ENCODE measurements at places on chromosomes 16 and 17. TPM values are rescaled to one million over a fixed set of nuclear protein-coding genes. Genes with fewer than 3 reads are reported as not detected.

The PYY gene
- not detected for total RNA-seq

The TP53TG3B gene
- not detected for total RNA-seq

The CCL18 gene
- total RNA-seq = not detected

The CACNG5 gene
- not detected for total RNA-seq

The TNFSF13 gene
- total RNA-seq = 1.4 TPM

The SSTR5 gene
- not detected for total RNA-seq

The PABPN1L gene
- not detected for total RNA-seq

The TBC1D3I gene
- 0.07 TPM for total RNA-seq

The CD19 gene
- total RNA-seq = not detected

The CCR7 gene
- 0.26 TPM for total RNA-seq

The SEPTIN12 gene
- not detected for total RNA-seq

The SLC16A6 gene
- 0.17 TPM for total RNA-seq

The CD300E gene
- not detected for total RNA-seq

The CSH1 gene
- not detected for total RNA-seq

The PRR29 gene
- 0.20 TPM for total RNA-seq

The KRTAP1-4 gene
- not detected for total RNA-seq

The NKD1 gene
- total RNA-seq = 0.17 TPM

The FBXL16 gene
- total RNA-seq = 0.13 TPM

The CRYBA1 gene
- total RNA-seq = not detected

The ALOX15B gene
- 0.07 TPM for total RNA-seq

The PRSS27 gene
- total RNA-seq = 0.69 TPM

The CIBAR2 gene
- not detected for total RNA-seq

The NECAB2 gene
- 0.30 TPM for total RNA-seq

The ASGR2 gene
- not detected for total RNA-seq

The KRT31 gene
- total RNA-seq = not detected

The CTF1 gene
- 4.0 TPM for total RNA-seq

The SDR42E2 gene
- total RNA-seq = not detected

The TNFRSF13B gene
- total RNA-seq = not detected

The GJC1 gene
- total RNA-seq = 40.1 TPM

The WSCD1 gene
- 0.85 TPM for total RNA-seq

The CMTM1 gene
- 2.2 TPM for total RNA-seq

The SLC6A4 gene
- total RNA-seq = 4.0 TPM

The TLCD3B gene
- total RNA-seq = 0.10 TPM

The USP31 gene
- total RNA-seq = 6.6 TPM

The CARD14 gene
- total RNA-seq = not detected

The SEC14L5 gene
- total RNA-seq = 0.30 TPM

The FBXW10 gene
- total RNA-seq = not detected

The SLC16A3 gene
- total RNA-seq = 445 TPM

The CNGB1 gene
- not detected for total RNA-seq

The TLCD1 gene
- total RNA-seq = 6.1 TPM

The SEZ6 gene
- not detected for total RNA-seq

The TXNL4B gene
- total RNA-seq = 4.1 TPM

The DPEP2 gene
- not detected for total RNA-seq

The SLC7A5 gene
- total RNA-seq = 60.7 TPM

The OTOA gene
- 0.07 TPM for total RNA-seq

The PRSS21 gene
- total RNA-seq = 0.23 TPM

The NPIPA3 gene
- 0.69 TPM for total RNA-seq

The RAB37 gene
- 0.33 TPM for total RNA-seq

The TP53TG3C gene
- not detected for total RNA-seq

The ZNF287 gene
- total RNA-seq = 6.6 TPM

The SULT1A4 gene
- total RNA-seq = 1.7 TPM

The SERPINF2 gene
- total RNA-seq = 0.20 TPM
